Endothelial cell (in vitro differentiated cells): ENCODE measurements at places on chromosomes 3 and 15. TPM values are rescaled to one million over a fixed set of nuclear protein-coding genes. Genes with fewer than 3 reads are reported as not detected.

- no peak overlapping the region for H3K4me3 ChIP-seq
- no peak overlapping the region for H3K27ac ChIP-seq
- H3K4me1 ChIP-seq: peaks cover 14% of the 10 kb centered on the region
- peaks cover 3% of the 10 kb centered on the region for H3K27me3 ChIP-seq
- H3K36me3 ChIP-seq: no peaks in the 10 kb centered on the region
These were observed 1.6 kb downstream of the TAGLN3 start for GRCh38 chr3:112000367-112000771.

DNA sequence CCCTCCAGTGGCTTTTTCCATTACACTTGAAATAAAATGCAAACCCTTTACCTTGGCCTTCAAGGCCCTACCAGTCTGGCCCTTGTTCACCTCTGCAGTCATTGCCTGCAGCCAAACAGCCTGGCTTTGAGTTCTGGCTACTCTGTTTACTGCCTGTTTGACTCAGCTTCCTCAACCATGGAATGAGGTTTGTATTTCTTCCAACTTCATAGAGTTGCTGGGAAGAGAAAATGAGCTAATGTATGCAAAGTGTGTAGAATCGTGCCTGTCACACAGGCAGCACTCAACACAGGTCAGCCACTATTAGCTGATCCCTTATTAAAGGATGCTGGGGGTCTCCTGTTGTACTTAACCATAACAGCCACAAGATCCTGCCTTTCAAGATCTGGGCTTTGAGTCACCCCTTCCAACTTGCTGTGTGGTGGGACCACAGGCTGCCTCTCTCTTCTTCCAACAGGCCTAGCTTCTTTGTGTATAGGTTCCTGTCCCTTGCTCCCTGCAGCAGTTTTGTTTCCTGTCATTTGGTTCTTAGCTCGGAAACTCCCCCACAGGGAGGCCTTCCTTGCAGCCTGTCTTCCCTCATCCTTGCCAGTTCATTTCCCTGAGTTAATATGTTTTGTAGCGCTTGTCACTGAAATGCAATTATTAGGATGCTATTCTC lies 6.4 kb downstream of the MED12L start:
- H3K36me3 ChIP-seq: no peaks in the 10 kb centered on the region
- H3K27me3 ChIP-seq: peaks cover 10% of the 10 kb centered on the region
- DNase-seq: no peak
- H3K27ac ChIP-seq: peak overlapping the region; percentile 28
- peaks cover 23% of the 10 kb centered on the region for H3K4me1 ChIP-seq
- peak overlapping the region; percentile 50 for H3K4me3 ChIP-seq

- H3K27me3 ChIP-seq: no peaks in the 10 kb centered on the region
- DNase-seq: no peak
- peaks cover 14% of the 10 kb centered on the region for H3K4me1 ChIP-seq
- no peaks in the 10 kb centered on the region for H3K36me3 ChIP-seq
- H3K4me3 ChIP-seq: no peak overlapping the region
These were observed 1037.6 kb upstream of the NR2F2 start for GRCh38 chr15:95292785-95293450.

DNA sequence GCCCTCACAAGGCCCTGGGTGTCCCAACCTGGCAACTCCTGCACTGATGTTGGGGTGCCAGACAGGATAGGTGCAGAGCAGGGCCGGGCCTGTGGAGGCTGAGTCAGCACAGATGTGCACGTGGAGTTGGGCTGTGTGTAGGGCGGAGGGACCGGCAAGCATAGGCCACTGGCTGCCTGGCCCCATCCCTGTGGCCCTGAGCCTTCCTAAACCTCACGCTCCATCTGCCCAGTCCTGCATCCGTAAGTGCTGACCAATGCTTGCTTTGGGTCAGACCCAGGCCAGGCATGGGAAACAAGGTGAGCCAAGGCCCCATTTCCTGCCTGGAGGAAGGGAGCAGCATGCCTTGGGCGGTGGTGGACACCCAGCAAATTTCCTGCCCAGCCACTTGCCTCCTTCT lies 5.8 kb upstream of the IQSEC1 start:
- H3K36me3 ChIP-seq: peaks cover 13% of the 10 kb centered on the region
- H3K27ac ChIP-seq: no peak overlapping the region
- no peak overlapping the region for H3K4me3 ChIP-seq
- H3K4me1 ChIP-seq: peaks cover 3% of the 10 kb centered on the region

- H3K36me3 ChIP-seq: peaks cover 8% of the 10 kb centered on the region
- H3K27ac ChIP-seq: peak within 1 kb of the TSS; percentile 82
- DNase-seq: peak; percentile 69
- H3K4me3 ChIP-seq: peak within 1 kb of the TSS; percentile 92
- H3K27me3 ChIP-seq: peaks cover 10% of the 10 kb centered on the region
These were observed at the start of gene PLD1 for GRCh38 chr3:171809861-171810628. Gene PLD1, minus strand, starts transcription at chr3:171810483. Its CDS starts 72,432 bp downstream, at chr3:171738051.

- H3K27ac ChIP-seq: no peak overlapping the region
- H3K27me3 ChIP-seq: peaks cover 2% of the 10 kb centered on the region
- DNase-seq: no peak
These were observed 27.2 kb downstream of the FBXO22 start for GRCh38 chr15:75930866-75931265.

DNA sequence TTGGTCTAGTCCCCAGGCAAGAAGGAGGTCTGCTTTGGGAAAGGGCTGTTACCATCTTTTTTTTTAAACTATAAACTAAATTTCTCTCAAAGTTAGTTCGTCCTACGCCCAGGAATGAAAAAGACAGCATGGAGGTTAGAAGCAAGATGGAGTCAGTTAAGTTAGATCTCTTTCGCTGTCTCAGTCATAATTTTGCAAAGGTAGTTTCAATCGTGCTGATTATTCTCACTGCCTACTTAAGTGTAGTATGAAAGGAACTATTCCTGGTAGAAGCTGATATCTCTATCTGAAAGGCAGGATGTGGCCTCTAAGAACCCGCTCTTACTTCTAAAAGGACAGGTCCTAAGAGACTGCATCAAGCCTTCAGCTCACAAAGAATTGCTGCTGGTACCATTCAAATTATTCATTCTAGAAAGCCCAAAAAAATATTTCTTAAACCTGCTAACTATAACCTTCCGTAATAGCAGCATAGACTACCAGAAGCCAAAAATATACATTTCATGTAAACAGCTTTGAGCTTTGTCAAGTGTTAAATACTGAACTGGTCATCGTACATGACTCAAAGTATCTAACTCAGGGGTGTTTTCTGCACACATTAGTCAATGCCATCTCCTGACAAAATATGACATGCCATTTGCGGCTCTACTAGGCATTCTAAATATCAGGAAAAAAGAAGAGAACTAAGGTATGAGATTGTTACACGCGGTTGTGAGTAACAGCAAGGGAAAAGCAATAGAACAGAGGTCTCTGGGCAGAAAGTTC lies 96.0 kb upstream of the CCDC80 start:
- no peak for DNase-seq
- H3K27me3 ChIP-seq: no peaks in the 10 kb centered on the region
- no peaks in the 10 kb centered on the region for H3K36me3 ChIP-seq
- H3K27ac ChIP-seq: no peak overlapping the region
- no peaks in the 10 kb centered on the region for H3K4me1 ChIP-seq

OR5H14 gene
- total RNA-seq: not detected

LRRK1 gene
- 4.8 TPM for total RNA-seq

SPATA12 gene
- total RNA-seq: 0.15 TPM

CLDN18 gene
- total RNA-seq: not detected

PFKFB4 gene
- 11.5 TPM for total RNA-seq
